Right renal cortex interstitium (tissue), 3 donors: ENCODE measurements at places on chromosomes 7 and 10.

GRCh38 chr7:25625306-25625992 is 397.2 kb upstream of the NPVF start:
- no peak for DNase-seq

GRCh38 chr10:30774261-30774660 is 144.7 kb upstream of the LYZL2 start:
- DNase-seq = no peak

DNA sequence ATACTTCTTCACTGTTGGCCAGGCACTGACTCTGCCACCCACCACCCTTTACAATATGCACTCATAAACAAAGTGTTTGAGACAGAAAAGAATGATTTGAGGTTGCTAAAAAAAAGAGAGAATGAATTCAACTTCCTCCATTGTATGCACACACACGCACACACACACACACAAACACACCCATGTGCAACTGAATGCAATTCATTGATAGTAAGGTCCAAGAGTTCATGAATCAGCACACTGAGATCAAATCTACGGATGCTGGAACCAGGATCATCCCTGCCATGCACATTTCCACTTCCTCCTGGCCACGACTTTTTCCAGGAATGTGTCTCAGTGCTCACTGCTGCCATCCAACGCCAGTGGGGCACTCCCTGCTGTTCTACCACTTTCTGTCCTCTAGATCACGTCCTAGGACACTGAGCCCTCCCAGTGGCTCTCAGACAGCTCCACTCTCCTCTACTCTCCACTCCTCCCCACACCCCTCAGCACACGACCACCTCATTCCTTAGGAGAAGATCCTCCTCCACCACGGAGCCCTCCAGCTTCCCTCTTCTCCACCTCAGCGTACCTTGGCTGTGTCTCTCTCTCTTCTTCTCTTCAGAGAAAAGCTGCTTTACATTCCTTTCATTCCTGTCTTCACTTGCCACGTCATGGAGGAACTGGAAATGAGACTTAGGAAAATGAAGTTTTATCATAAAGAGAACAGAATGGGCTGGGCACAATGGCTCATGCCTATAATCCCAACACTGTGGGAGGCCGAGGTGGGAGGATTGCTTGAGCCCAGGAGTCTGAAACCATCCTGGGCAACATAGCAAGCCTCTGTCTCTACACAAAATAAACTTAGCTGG is 12.0 kb upstream of the TMEM213 start:
- no peak for DNase-seq

DNA sequence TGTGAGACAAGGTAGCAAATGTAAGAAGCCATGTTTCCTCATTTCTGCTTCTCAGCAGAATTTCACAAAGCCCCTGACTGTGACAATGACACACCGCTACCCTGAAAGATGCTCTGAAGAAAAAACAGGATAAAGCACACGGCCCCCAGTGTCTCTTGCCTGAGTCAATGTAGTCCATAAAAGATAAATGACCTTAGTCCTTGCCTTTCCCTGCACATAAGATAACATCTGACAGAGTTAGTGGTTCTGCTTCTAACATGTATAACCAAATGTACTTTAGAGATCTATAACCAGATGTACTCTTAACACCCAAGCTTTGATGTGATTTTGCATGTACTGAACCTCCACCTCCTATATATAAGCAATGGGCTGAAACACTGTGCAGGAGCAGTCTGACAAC is 3.0 kb upstream of the SND1 start:
- no peak for DNase-seq

DNA sequence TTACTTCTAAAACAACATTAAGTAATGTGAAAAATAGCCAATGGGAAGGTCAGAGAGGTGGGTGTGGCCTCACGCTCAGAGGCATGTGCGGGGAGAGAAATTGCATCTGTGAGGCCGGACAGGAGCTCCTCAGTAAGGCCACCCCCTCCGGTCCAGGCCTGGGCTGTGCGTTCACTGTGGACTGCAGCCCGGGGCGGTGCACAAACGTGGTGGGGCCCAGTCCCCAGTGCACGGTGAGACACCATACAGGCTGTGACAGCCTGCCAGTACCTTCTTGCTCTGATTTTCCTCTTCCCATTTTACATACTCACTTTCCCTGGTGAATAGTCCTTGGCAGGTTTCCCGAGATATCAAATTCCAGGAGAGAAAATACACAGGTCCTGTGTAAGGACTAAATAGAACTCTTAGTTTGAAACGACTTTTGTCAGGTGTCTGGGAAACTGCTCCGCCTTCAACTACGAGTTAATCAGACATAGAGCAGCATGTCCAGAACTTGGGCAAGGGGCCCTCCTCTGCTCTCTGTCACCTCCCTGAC is 174.1 kb upstream of the MKI67 start:
- DNase-seq = no peak

GRCh38 chr7:106872763-106873162 is 7.7 kb downstream of the PIK3CG start:
- DNase-seq = no peak

DNA sequence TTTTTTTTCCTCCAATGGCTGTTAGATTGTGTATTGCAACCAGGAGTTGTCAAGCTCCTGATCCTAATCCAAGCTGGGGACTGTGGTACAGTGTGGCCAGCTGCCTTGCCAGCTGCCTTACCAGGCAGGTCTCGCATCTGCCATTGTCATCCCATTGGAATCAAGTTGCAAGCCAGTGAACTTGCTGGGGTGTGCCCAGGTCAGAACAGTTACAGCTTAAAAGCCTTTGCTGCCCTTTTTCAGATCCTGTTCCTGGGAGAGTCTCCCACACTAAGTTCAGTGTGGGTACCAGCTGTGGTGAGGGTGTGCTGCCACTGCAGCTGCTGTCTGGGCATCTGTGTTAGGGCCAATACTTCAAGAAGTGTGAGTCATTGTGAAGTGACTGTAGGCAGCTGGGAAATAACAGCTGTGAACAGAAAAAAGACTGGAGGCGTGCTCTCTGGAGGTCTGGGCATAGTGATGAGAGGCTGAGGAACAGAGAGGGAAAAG is 72.8 kb downstream of the CCNY start:
- no peak for DNase-seq

- DNase-seq = no peak
Measured at GRCh38 chr10:122499491-122499941, 38.2 kb downstream of the HTRA1 start.

DNA sequence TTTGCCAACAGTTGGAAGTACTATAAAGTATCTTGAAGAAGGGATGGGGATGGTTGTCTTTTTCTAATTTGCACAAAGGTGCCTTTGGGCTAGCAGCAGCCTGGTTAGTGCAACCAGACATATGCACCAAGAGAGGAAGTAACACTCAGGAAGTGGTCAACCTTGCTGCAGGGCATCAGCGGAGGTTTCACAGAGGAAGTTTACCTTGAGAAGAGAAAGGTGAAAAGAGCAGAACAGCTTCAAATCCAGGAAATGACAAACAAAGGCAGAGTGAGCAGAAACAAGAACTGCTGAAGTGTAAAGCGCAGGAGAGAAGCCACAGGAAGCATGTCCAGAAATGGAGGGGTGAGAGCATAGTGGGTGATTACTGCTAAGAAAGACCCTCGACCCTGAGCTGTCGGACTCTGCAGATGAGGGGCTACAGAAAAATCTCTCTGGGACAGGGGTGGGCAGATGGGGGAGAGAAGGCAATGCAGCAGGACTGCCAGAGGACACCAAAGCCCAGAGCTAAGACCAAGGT is 66.9 kb downstream of the STK17A start:
- no peak for DNase-seq
